ENCODE measurements at places on chromosomes 5 and 9.
A peak's percentile ranks its signal among the peaks of the same experiment; 100 is the strongest.

GRCh38 chr5:119328753-119329602 lies 26.8 kb upstream of the TNFAIP8 start:
- peak; percentile 53 for DNase-seq

DNA sequence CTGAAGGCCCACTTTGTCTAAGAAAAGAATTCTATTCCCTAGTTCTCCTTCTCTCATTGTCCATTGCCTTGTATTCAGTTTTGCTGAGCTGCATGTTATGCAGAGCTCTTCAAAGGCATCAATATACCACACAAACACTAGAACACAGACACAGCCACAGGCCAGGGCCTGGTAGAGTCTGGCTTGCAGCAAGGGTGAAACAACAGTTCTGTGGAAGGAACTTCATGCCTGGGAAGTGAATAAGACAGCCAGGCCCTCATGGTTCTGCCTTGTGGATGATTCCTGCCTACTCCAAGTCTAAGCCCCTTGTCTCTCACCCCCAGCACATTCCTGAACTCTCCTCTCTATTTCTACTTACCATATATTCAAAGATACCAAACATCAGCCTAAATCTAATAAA lies 30.8 kb downstream of the KLHL3 start:
- no peak for DNase-seq

GRCh38 chr5:143134269-143134668 lies 269.2 kb downstream of the NR3C1 start:
- no peak for DNase-seq

DNA sequence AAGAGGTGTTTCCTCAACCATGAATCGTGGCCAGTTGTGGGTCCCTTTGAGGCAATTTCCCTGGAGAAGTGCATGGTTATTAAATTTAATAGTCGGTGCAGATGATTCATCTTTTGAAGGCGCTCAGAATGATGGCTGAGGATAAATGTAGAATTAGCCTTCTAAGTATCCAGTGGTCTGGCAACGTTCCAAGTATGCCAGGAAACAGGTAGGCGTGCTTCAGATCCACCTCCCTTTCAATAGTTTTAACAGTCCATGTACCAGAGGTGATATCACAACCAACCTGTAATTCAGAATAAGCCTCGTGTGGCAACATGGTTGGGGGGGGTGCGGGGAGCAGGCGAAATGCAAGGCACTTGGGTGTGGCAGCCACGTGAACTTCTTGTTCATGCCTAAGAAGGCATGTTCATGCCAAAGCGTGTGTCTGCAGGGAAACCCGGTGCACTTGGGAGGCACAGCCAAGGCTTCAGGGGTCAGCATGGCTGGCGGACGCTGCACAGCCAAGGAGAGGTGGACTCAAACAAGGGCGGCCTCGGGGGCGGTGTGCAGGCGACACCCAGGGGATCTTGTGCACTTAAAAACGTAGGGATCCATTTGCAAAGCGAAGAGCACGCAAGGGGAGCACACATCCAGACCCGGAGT lies 5.2 kb upstream of the NKD2 start:
- no peak for DNase-seq

- no peak for DNase-seq
Measured at GRCh38 chr5:79488058-79488457, 25.9 kb downstream of the HOMER1 start.

GRCh38 chr9:122228568-122229484 lies at the start of gene LHX6:
TSS of gene LHX6 (minus strand) at chr9:122228957. CDS start at chr9:122228740, 217 bp downstream.
- DNase-seq: no peak

GRCh38 chr5:119063579-119064379 lies 7.1 kb upstream of the DMXL1 start:
- DNase-seq: no peak

All from effector memory CD4-positive, alpha-beta T cell (primary cell).